Fibroblast of lung (primary cell): ENCODE measurements at places on chromosomes 2 and 18.

DNA sequence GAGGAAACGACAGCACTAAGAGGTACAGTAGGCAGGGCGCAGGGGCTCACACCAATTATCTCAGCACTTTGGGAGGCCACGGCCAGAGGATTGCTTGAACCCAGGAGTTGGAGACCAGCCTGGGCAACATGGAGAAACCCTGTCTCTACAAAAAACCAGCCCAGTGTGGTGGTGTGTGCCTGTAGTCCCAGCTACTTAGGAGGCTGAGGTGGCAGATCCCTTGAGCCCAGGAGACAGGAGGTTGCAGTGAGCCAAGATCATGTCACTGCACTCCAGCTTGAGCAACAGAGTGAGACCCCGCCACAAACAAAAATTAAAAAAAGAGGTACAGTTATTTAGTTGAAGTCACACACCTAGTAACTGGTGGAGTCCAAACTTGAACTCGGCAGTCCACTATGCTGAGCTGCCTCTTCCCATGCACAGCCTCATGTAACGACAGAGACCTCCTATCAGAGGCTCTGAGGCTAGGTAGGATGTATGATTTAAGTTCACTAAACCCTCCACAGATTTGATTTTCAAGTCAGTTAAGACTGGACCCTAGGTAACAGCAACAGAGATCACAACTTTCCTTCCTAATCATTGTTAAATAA lies 8.7 kb downstream of the STK17B start:
- no peak for DNase-seq

DNA sequence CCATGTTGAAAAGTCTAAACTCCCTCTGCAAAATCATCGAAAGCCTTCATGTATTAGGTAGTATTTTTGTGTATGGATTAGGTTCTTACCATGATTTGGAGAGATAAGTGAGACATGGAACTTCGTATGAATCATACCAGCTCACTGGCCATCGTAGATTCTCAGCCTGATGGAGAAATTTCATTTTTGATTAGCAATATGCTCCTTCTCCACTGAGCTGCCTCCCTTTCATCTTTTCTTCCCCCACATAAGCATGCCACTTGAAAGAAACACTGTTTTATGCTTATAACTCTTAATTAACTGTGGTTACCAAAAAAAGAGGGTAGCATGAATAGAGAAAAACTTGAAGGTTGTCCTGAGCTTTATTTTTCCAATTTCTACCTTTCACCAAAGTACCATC lies 111.9 kb downstream of the NCK2 start:
- DNase-seq: no peak

DNA sequence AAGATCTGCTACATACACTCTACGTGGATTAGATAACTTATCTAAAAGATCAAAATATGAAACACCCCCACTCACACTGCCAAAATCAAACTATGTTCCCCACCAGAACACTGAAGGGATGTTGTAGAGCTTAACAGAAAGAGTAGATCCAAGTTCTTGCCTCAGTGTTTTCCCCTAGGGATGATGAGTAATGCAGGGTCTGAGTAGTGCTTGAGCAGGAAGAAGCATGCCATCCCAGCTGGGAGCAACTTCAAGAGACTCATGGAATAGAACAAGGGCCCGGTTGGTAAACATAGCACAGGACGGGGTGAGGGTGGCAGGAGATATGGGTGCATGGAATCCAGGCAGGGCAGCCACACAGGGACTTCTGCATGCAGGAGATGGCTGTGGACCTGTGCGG lies 74.3 kb downstream of the SNTG2 start:
- DNase-seq: no peak

- peak; percentile 5 for DNase-seq
Observed at GRCh38 chr2:31729442-31730092, 148.8 kb upstream of the SRD5A2 start.

- DNase-seq: peak; percentile 55
Observed at GRCh38 chr2:173171924-173172643, 96.4 kb downstream of the MAP3K20 start.

GRCh38 chr2:189363559-189363958 lies 77.7 kb upstream of the WDR75 start:
- peak; percentile 81 for DNase-seq

- DNase-seq: no peak
Observed at GRCh38 chr2:117500721-117501120, 313.8 kb upstream of the DDX18 start.

DNA sequence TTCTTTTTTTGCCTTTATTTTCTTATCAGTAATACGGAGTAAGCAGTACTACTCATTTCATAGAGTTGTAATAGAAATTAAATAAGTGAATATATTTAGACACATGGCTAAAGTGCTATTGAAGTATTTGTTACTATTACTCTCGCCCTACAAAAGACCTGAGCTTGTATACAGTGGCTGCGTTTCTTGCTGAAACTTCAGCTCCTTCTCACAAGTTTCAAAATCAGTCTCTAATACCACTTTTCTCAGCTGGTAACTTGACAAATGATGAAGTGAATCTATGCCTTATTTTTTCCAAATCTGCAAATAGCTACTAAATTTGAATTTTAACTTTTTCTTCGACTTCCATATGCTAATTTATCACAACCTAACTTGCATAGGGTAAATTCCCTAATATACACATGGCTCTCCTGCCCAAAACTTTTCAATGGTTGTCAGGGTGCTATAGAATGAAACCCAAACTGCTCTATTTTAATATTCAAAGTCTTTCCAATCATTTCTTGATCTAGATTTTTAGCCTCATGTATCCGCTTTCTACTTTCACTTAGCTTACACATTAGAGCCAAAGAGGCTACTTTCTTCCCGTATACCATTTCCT lies 347.8 kb upstream of the GULP1 start:
- DNase-seq: no peak

DNA sequence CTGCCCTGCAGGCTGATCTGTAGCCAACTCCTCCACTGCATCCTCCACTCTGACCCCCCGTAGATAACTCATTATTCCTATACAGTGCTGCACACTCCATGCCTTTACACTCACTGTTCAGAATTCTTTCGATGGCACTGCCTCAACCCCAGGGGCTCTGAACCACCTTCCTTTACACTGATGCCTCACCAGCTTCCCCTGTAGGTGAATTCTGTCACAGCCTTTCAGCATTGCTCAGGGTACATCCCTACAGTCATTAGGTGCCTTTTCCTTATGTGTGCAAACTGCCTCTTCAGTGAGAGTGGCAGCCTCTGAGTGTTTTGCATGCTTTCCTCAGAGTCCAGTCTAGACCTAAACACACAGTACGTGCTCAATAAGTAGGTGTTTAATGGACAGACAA lies 319.4 kb downstream of the LRRTM1 start:
- no peak for DNase-seq

DNA sequence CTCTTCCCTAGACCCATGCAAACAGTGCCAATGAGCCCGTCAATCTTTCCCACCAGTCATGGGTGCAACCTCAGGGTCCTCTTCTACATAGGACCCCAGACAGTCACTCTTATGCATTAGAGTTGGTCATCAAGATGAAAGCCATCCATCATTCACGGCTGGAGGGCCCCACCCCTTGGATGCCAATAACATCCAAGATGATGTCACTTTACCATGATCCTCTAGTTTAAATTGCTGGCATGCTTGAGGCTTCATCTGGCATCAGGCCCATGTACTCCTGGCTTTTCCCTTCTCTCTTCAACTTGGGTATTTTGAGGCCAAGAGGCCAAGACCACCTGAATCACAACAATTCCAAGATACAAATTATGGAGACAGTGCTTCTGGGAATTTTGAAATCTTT lies 91.1 kb upstream of the MAPK4 start:
- no peak for DNase-seq

DNA sequence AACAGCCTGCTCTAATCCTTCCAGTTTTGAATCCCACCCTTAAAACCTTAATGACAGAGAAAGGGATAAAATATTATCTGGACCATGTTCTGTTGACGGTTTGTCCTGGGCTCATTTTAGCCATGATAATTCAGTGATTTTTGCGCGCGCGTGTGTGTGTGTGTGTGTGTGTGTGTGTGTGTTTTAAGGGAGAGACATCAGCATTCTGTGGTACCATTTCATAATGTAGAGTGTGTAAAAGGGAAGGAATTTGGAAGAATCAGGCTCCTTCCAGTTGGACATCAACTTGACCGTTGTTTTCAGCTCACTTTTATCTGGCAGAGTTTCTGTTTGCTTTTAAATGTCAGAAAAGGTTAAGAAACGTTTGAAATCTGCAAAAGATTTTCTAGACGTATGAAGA lies 535.5 kb downstream of the TNS1 start:
- peak; percentile 23 for DNase-seq

DNA sequence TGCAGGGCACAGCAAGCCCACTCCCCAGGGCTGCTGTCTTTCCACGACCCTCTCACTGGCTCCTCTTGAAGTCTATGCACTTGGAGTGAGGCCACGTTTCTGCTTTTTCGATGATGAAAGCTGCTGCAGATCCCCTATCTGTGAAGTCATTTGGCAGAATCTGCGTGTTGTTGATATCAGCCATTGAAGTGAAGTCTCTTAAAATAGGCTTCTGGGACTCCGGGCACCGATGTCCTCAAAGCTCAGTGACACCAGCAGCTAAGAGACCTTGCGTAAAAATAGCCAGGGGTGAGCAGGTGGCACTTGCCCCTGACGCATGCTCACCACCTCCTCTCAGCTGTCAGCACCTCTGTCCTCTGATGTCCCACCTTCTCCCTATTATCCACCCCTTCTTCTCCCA lies 89.4 kb upstream of the FHL2 start:
- no peak for DNase-seq

GRCh38 chr2:71678874-71679273 lies 225.5 kb downstream of the DYSF start:
- no peak for DNase-seq

GRCh38 chr2:86066007-86066578 lies 39.6 kb downstream of the POLR1A start:
- DNase-seq: no peak

DNA sequence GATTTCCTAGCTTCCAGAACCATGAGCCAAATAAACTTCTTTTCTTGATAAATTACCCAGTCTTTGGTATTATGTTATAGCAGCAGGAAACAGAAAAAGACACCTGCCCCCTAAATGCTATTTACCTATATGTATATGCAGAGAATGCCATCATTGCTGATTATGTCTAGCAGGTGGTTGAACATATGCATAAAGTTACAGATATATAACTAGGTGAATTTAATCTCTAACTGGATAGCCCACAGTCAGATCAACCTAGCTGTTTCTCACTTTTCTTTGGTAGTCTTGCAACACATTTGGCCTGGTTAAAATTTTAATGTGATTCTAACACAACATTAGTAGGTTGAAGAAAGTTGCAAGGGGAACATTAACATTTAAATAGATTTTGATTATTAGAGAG lies 7.1 kb upstream of the CERS6 start:
- DNase-seq: no peak
